ENCODE measurements at places on chromosomes 6 and 20.
A peak's percentile ranks its signal among the peaks of the same experiment; 100 is the strongest.

GRCh38 chr6:10481101-10481500 lies 40.0 kb upstream of the GCNT2 start:
- DNase-seq, result no peak

GRCh38 chr20:53387983-53388675 lies 205.5 kb downstream of the ZNF217 start:
- DNase-seq, result peak; percentile 4

DNA sequence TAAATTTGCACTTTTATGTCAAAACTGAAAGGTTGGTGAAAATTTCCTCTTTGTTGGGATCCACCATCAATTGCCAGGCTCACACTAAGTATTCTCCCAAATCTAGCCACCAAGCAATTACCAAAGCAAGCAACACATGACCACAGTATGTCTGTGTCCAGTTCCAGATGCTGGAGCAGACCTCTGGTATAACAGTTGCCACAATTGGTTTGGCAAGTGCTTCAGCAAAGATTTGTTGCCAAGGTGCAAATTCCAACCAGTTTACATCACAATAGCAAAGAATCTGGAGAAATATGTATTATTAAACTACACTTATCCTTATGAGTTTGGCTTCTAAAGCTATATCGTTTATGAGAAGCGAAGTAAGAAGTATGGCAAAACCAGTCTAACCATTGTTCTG lies 6.4 kb downstream of the GTF2H5 start:
- DNase-seq, result no peak

DNA sequence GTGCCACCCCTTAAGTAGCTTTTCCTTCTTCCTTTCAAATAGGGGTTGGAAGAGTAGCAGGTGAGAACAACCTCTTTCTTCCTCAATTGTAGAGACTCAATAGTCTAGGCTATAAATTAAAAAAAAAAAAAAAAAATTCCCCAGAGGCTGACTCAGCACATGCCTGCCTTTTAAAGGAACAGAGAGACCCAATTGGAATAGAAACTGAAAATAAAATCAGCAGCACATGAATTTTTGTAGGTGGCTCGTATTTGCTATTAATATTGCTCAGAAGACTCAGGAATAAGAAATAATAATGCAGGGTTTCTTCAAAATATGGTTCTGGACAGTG lies 19.3 kb downstream of the TOP1 start:
- DNase-seq, result no peak

DNA sequence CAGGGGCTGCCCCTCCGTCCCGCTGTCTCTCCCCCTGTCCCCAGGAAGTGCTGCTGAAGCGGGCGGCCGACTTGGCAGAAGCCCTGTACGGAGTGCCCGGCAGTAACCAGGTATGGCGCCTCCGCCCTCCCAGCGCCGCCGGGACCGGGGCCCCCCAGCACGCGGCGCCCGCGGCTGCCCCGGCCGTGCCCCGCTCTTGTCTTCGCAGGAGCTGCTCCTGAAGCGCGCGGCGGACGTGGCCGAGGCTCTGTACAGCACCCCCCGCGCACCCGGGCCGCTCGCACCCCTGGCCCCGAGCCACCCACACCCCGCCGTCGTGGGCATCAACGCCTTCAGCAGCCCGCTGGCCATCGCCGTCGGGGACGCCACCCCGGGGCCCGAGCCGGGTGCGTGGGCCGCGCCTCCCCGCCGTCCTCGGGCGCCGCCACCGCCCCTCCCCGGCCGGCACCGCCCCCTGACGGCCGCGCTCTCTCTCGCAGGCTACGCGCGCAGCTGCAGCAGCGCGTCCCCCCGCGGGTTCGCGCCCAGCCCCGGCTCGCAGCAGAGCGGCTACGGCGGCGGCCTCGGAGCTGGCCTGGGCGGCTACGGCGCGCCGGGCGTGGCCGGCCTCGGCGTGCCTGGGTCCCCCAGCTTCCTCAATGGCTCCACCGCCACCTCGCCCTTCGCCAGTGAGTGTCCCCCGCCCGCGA lies 48.4 kb downstream of the CPXM1 start:
- peak; percentile 37 for DNase-seq

DNA sequence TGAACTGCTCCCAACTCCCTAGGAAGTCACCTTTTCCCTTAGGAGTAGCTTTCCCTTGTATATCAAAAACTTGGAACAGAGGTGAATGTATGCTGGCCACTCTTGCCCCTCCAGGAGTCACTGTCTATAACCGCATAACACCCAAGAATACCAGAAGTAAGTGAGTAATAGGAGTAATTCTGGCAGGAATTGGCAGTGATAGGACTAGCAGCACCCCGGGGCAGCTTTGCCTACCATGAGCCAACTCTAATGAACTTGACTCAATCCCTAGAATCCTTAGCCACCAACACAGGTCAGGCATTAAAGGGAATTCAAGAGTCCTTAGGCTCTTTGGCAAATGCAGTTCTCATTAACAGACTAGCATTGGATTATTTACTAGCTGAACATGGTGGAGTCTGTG lies 28.8 kb upstream of the CD164 start:
- no peak for DNase-seq

DNA sequence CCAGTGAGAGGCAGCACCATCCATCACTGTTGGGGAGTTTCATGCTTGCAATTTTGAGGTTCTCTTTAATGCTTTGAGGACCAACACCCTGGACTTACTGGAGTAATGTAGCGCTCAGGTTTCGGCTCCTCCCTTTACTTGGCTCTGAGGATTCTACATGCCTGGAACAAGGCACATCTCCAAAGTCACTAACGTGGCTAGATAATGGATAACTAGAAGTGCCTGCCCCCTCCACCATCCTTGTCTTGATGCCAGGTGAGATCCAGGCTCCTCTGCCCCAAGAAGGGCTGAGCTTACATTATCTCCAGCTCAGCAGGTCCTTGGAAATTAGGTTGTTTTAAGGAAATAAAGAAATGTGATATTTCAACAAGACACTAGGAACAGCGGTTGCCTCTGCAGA lies 75.5 kb upstream of the ZNFX1 start:
- DNase-seq, result no peak

GRCh38 chr6:53244958-53245357 lies 96.3 kb upstream of the GCM1 start:
- DNase-seq, result no peak

DNA sequence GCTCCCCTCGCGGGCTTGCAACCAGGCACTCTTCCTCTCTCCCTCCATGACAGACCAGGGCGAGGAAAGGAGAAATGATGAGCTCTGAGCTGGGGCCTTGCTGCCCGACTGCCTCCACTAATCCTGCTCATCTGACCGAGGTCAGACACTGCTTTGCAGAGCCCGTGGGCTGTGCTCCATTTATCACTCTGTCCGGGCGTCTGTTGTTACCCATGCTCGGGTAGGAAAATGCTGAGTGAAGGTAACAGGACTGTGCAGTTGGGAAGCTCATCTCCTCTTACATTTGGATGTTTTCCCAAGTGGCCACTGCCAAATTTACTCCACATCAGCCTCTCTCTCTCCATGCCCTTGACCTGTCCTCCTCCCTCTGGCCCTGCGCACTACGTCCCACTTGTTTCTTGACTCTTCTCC lies 14.6 kb downstream of the RPS6KA2 start:
- no peak for DNase-seq

- DNase-seq, result no peak
Observed at GRCh38 chr6:167714152-167714551, 112.6 kb upstream of the AFDN start.

- no peak for DNase-seq
Observed at GRCh38 chr20:17003170-17003870, 223.5 kb upstream of the PCSK2 start.

- DNase-seq, result no peak
Observed at GRCh38 chr6:146679386-146679785, 80.6 kb downstream of the ADGB start.

DNA sequence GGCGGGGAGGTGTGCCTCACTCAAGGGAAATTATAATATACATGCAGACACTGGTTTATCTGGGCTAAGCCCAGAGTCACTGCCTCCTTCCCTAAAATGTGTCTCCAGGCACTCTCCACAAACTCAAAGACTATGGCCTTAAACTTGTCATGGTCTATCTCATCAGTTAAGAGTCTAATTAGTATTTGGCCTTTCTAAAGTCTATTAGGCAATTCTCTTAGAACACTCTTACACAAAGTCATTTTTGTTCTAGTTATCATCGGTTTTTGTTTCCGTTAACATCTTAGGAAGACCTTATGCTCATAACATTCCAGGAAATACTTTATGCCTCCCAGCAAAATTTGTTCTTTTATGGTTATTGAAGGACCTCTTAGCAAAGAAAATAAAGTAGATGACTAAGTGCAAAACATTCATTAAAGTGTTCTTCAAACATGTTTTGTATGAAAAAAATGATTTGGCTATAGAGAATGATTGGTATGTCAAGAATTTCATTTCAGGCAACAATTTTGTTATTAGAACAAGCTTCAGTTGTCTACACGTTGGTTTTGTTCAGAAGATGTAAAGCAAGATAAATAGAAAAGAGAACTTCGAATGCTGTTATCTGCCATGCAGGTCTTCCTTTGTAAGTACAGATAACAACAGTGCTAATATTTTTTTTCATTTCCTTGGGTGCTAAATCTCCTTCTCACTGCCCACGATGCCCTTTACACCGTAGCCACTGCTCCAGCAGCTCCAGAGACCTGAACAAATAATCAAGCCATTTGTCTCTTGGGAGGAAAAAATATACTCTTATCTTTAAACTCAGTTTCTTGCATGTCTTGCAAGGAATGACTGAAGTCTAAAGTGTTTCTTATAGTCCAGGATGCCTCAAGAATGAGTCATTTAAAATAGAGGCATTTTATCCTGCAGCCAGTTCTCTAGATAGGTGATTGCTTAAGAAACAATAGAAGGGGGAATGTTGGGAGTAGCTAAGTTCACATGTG lies 170.4 kb downstream of the HTR1B start:
- DNase-seq, result no peak

GRCh38 chr6:34981951-34982350 lies 92.9 kb downstream of the ANKS1A start:
- DNase-seq, result no peak

DNA sequence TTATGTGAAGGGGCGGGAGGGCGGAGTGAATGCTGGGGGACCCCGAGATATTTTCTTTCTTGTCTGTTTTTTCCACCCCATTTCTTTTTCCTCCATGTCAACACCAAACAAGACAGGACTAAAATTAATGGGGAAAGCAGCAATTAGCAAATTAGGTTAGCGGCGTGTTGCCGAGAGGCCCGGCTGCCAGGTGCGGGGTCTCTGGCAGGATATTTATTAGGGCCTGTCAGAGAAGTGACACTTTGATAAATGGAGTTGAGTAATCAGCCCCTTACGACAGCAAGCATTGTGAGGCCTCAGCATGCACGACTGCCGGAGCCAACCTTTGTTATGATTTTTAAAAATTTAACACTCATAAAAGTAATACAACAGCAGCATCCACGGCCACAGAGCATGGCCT lies 193.8 kb downstream of the DHX35 start:
- DNase-seq, result no peak

GRCh38 chr20:35088231-35089145 lies 4.1 kb downstream of the TRPC4AP start:
- no peak for DNase-seq

GRCh38 chr6:105692613-105693215 lies 289.8 kb upstream of the PREP start:
- DNase-seq, result no peak

DNA sequence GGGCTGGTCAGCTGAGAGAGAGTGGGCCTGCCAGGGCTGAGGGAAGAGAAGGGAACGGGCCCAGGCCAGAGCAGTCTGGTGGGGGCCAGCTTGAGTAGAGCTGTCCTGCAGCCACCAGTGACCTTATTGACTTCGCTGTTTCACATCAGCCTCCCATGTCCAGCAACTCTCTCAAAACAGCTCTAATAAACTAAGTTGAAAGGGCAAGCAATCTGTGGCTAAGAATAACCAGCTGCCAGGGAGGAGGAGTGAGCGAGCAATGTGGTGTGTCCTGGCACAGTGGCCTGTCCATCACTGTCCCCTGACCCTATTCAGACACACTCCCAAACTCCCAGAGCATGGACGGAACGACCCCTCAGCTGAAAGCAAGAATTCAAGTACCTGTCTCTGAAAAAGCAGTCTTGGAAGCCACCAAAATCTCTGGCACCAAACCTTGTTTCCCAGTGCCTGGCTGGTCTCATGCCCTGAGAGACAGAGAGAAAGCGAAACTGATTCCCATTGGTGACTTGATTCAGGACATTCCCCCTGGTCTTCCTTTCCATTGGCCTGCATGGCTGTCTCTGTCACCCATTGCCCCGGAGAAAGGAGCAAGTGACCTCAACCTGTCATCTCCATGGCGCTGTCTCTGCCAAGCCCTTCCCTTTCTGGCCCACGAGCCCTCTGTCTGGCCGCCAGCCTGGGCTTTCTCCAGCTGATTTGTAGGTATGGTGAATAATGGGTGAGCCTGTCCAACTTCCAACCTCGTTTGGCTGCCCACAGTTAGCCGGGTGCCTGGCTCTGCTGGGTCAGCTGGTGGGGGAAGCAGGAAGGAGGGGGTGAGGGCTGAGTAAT lies at the start of gene DDO:
TSS of gene DDO (minus strand) at position 490 of the 831 bp plus-strand sequence. CDS start 2,113 bp downstream, outside the sequence.
- DNase-seq, result no peak

DNA sequence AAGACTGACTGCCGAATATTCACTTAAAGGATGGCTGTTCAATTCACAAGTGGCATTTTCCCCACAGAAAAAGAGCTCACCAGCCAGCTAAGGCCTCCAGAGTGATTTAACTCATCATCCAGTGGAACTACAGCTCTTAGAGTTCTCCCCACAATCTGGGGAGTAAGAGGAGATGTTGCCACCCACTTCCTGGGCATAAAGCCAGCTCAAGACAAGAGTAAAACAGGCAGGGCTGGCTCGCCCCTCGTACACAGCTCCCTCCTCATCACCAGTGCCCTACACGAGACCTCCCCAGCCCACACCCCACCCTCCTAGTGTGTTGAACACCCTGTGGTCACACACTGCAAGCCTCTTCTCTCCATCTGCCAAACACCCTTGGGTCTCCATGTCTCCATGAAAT lies 47.2 kb upstream of the IPCEF1 start:
- no peak for DNase-seq

- DNase-seq, result no peak
Observed at GRCh38 chr6:148885925-148886845, 139.4 kb downstream of the UST start.

GRCh38 chr6:1770968-1771723 lies 161.4 kb downstream of the FOXC1 start:
- DNase-seq, result peak; percentile 12

DNA sequence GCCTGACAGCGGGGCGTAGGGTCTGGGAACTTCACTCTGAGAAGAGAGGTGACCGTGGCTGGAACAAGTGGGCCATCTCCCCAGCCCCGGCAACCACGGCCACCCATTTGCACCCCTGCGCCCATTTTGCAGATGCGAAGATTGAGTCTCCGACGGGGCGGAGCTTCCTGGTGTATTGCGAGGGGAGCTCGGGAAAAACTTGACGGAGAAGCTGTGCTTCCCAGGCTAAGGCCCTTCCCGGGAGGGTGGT lies 653 bp downstream of the ZNF335 start:
- no peak for DNase-seq

- DNase-seq, result no peak
Observed at GRCh38 chr6:33977606-33978411, 168.1 kb downstream of the GRM4 start.

DNA sequence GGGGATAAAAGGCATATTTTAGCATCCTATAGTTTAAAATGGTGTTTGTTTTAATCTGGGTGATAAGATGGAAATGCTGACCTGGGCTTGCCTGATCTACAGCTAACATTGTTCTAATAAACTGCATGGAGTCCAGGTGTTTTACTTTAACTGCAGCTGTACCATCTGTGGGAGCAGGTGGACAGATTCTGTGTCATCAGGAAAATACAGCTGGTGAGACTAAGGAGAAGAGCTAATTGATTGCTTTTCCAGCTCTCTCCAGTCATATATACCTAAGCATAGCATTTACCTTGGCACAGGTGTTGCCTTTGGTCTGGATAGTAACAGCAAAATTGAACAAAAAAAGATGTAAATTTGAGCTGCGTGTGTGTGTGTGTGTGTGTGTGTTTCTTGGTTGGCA lies 31.6 kb downstream of the CBFA2T2 start:
- DNase-seq, result no peak
